ENCODE measurements at places on chromosomes 16 and 17. TPM values are rescaled to one million over a fixed set of nuclear protein-coding genes. Genes with fewer than 3 reads are reported as not detected.

The LAT gene
- total RNA-seq: 6.7 TPM

The PLXDC1 gene
- 0.09 TPM for total RNA-seq

The MRPL12 gene
- 76.6 TPM for total RNA-seq

The SLC16A6 gene
- total RNA-seq: not detected

The VAT1L gene
- 1.3 TPM for total RNA-seq

The FBXO39 gene
- total RNA-seq: not detected

The KRT14 gene
- total RNA-seq: 0.12 TPM

The SPATA20 gene
- 71.4 TPM for total RNA-seq

The ZMYND15 gene
- not detected for total RNA-seq

The SOCS1 gene
- 3.2 TPM for total RNA-seq

The CA5A gene
- not detected for total RNA-seq

The NOD2 gene
- total RNA-seq: not detected

The SLC52A1 gene
- not detected for total RNA-seq

The TNK1 gene
- total RNA-seq: 0.47 TPM

The TMEM114 gene
- not detected for total RNA-seq

The GFOD2 gene
- total RNA-seq: 8.5 TPM

The GHDC gene
- total RNA-seq: 11.7 TPM

The C17orf67 gene
- 1.3 TPM for total RNA-seq

The MT1A gene
- 7.5 TPM for total RNA-seq

The ALOX12 gene
- not detected for total RNA-seq

The RCVRN gene
- total RNA-seq: not detected

The SHPK gene
- total RNA-seq: 9.2 TPM

The KRTAP16-1 gene
- not detected for total RNA-seq

The RAPGEFL1 gene
- total RNA-seq: 1.4 TPM

The ZNF205 gene
- total RNA-seq: 10.6 TPM

The SDR42E1 gene
- total RNA-seq: under 0.01 TPM

The ABCC12 gene
- under 0.01 TPM for total RNA-seq

The DNASE1 gene
- total RNA-seq: 9.1 TPM

The PRR35 gene
- total RNA-seq: not detected

The MYH13 gene
- total RNA-seq: 0.47 TPM

The ARHGDIG gene
- 2.8 TPM for total RNA-seq

The ZG16 gene
- total RNA-seq: not detected

The CNGB1 gene
- not detected for total RNA-seq

The NUPR1 gene
- total RNA-seq: 72.5 TPM

The KRT15 gene
- total RNA-seq: not detected

The UTS2R gene
- total RNA-seq: 0.26 TPM

The CFAP52 gene
- not detected for total RNA-seq

The SMARCE1 gene
- 59.0 TPM for total RNA-seq

The DOC2A gene
- total RNA-seq: not detected

The KRT33B gene
- not detected for total RNA-seq

The CDK12 gene
- 16.6 TPM for total RNA-seq

The POLR3K gene
- 3.6 TPM for total RNA-seq

The PHOSPHO1 gene
- not detected for total RNA-seq

The ABCA6 gene
- total RNA-seq: 61.4 TPM

The CREBBP gene
- total RNA-seq: 20.7 TPM

The MATCAP1 gene
- total RNA-seq: 9.5 TPM

The KRTAP4-5 gene
- not detected for total RNA-seq

The RNF222 gene
- not detected for total RNA-seq

All from pericardium fibroblast (primary cell).